ENCODE measurements at places on chromosomes 13 and 19.
A peak's percentile ranks its signal among the peaks of the same experiment; 100 is the strongest.

GRCh38 chr13:112580912-112581311, 7.0 kb downstream of the TUBGCP3 start:
- DNase-seq = no peak

GRCh38 chr13:30119476-30119875, 187.9 kb downstream of the KATNAL1 start:
- DNase-seq = no peak

GRCh38 chr13:66835040-66835628, 395.0 kb downstream of the PCDH9 start:
- DNase-seq = peak; percentile 79

GRCh38 chr19:9597027-9597426, 12.7 kb upstream of the ZNF121 start:
- no peak for DNase-seq

DNA sequence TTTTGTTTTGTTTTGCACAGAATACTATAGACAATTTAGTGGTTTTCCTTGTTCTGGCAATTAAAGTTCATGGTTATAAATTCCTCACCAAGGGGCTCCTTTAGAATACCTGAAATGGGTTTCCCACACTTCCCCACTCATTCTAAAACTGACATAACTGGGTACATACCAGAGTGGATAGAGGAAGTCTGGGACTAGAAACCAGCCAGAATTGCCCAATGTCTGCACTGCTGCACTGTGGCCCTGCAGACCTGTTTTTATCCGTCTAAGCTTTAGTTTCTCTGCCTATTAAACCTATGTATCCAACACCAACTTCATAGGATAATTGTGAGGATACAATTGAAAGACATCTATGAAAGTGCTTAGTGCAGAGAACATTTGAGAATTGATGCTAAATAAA, 498.6 kb downstream of the KCTD12 start:
- DNase-seq = no peak

GRCh38 chr13:49820591-49821215, 28.2 kb upstream of the KPNA3 start:
- no peak for DNase-seq

GRCh38 chr13:62357887-62358645, 942.4 kb upstream of the PCDH20 start:
- DNase-seq = peak; percentile 88

- no peak for DNase-seq
Observed at GRCh38 chr19:10920781-10921180, 7.7 kb downstream of the YIPF2 start.

- DNase-seq = no peak
Observed at GRCh38 chr19:47860602-47861297, 1.7 kb downstream of the TPRX2 start.

GRCh38 chr13:106573868-106574267, 5.9 kb upstream of the ARGLU1 start:
- DNase-seq = no peak

- no peak for DNase-seq
Observed at GRCh38 chr13:51432576-51432975, 20.3 kb downstream of the INTS6 start.

DNA sequence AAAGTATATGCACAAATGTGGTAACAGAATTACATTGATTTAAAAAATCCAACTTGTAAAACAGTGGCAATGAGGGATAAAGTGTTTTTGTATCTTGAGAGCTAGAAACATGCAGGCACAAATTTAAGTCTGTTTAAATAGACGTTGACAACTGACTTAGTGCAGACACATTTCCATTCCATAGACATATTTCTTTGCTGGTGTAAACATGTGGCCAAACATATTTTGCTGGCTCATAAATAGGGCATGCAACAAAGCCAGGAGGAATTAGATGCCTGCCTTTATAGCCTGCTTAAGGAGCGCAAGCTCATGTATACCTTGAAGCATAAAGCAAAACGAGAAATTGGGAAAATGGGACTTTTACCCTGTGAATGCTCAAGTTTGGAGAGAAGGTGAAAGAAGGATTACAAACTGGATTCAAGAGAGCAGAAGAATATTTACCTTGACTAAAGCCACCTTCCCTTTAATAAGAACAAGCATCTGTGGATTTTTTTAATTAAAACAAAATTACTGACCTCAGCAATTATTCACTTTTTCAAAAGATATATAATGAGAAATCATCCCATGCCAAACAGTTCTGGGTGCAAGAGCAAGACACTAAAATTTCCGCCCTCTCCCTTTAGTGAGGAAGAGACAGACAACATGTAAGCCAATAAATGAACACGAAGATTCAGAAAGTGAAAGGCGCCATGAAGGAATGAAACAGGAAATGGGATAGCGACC, 71.0 kb downstream of the DCT start:
- no peak for DNase-seq

DNA sequence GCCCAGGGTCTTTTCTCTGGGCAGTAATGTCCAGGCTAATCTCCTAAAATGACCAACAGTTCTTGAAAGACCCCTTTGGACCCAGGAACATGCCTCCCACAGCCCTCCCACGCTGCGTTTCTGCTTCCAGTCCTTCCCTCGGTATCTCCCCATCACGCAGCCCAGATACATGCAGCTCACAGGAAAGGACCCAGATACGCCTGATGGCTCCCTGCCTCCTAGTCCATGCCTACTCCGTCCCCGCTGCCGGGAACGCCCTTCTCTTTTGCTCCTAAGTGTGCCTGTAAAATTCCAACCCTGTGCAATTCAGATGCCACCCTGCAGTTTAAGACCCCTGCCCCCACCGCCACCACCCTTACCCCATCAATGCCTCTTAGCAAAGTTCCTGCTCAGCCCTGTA, 778 bp downstream of the MUC16 start:
- DNase-seq = no peak

- DNase-seq = no peak
Observed at GRCh38 chr13:30722361-30722760, 13.0 kb upstream of the ALOX5AP start.

DNA sequence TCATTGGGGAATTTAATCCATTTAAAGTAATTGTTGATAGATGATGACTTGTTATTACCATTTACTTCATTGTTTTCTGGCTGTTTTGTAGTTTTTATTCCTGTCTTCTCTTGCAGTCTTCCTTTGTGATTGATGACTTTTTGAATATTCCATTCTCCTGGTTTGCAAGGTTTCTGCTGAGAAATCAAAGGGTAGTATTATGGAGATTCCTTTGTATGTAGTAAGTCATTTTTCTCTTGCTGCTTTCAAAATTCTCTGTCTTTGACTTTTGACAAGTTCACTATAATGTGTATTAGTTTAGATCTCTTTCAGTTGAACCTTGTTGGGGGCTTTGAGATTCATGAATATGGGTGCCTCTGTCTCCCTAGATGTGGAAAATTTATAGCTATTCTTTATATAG, 6.0 kb downstream of the ZNF559 start:
- DNase-seq = no peak
